GM10248 (cell line): ENCODE measurements at places on chromosomes 2 and 18.

- DNase-seq, result no peak
Observed at GRCh38 chr2:218870984-218871344, 9.7 kb upstream of the WNT10A start.

DNA sequence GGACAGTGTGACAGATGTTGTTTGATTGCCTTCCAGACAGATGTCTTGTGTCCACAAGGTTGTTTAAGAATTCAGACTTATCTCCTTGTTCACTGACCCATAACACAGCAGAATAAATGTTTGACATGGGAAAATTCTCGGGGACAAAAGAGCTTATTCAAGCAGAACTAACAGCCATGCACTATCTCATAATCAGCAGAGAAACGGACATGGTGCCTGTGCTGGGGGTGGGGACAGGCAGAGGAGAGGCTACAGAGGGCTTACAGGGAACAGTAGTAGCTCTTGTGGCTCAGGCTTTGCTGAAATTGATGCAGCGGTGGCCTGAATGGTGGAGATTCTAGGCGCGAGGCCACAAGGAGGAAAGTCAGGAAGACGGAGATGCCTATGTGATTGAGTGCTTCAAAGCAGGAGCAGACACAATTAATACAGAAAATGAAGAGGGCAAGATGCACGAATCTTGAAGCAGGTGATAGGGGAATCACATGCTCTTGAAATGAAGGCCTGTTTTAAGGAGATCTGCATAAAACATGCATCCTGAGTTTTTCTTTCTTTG, 62.0 kb upstream of the CAB39 start:
- no peak for DNase-seq

DNA sequence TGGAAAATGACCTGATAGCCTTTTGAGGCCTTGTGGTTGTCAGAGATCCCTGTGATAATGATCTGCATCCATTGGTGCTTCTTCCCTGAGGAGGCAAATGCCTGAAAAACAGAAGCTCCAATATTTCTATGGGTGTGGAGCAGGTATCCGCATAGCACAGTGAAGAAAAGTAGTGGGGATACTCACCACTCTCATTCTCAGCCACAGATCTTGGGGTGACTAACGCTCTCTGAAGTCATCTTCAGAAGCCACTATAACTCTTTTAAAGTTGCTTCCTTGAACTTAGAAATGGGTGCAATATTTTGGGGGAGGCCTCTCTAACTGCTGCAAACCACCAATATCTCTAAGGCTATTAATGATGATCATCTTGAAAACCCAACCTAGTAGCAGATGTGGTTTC, 46.2 kb downstream of the ARHGAP15 start:
- no peak for DNase-seq

DNA sequence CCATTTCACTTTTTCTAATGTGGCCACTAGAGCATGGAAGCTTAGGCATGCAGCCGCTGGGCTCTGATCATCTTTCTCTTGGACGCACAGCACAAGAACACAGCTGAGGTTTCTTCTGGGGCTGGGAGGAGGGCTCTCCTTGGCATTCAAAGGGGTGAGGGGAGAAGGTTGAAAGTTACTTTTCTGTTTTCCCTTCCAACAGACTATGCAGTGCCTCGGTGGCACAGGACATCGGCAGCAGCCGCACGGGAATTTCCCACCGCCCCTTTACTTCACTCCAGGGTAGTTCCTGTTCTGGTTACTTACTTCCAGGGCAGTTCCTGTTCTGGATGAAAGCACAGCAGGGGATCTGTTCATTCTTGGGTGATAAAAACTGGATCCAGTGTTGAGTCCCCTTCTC, 18.9 kb upstream of the MAL start:
- DNase-seq, result no peak

- no peak for DNase-seq
Observed at GRCh38 chr18:9437021-9437437, 38.3 kb upstream of the RALBP1 start.

- DNase-seq, result no peak
Observed at GRCh38 chr2:236342951-236343350, 78.7 kb upstream of the ASB18 start.

- DNase-seq, result no peak
Observed at GRCh38 chr2:61535449-61535848, 2.7 kb downstream of the XPO1 start.

DNA sequence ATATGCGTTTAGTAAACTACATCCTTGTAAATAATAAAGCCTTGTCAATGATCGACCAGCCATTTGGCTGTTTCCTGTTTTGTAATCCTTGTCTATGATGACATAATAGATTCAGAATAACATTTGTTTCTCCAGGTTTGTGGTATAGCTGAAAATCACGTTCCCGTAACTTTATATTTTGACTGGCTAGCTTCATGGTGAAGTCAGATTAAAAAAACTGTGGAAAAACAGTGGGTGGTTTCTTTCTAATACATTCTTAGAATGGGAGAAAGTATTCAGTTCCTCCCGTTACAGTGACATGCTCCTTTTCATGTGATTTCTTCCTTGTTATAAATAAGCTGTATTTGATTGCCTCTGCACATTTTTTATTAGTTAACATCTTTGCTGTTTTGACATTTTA, 366.9 kb downstream of the NYAP2 start:
- no peak for DNase-seq
